ENCODE measurements at places on chromosomes 3 and 15.

- no peak for DNase-seq
Measured at GRCh38 chr15:70617911-70618287, 145.5 kb downstream of the UACA start.

DNA sequence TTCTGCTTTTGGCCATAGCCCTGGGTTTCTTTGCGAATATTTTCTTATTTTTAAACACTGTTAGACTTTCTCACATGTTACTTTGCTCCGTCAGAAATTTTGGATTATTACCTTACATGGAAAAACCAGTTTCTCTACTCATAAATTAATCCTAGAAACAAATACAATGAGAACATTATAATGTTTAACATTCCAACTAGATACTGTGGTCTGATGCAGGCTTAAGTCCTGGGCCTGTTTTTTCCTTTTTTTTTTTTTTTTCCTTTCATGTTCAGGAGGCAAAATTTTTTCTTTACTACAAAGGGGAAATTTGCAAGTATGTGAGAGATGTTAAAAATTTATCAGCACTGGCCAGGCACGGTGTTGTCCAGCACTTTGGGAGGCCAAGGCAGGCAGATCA is 28.9 kb downstream of the POPDC2 start:
- DNase-seq = no peak

DNA sequence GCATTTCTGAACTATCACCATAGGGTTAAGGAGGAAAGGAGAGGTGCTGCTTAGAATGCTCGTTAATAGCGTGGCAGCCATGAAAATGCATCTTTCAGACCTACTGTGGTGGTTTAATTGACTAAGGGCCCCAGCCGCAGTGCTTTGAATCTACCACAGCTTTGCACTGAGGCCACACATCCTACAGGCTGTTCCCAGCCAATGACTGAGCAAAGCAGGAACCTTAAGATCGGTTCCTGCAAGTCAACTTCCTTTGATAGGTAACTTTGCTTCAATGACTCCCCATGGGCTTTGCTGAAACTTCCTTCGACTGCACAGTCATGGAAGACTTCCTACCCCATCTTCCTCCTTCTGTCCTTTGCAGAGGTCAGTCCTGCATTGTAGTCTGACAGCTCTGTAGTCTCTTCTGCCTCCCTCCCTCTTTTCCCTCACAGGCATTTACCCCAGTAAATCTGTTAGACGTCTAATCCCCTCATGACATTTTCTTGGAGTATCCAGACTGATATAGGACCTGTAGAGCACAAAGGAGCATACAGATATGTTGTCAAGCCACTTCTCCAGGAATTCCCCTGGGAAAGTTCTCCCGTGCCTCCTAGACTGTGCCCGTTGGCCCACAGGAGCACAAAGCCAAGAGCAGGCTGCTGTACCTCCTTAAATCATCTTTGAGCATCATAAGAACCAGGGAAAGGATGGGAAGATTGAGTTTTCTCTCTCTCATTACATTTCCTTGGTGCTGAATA is 2.6 kb upstream of the BCL2A1 start:
- DNase-seq = no peak

GRCh38 chr3:16788440-16789056 is 96.2 kb upstream of the PLCL2 start:
- no peak for DNase-seq

GRCh38 chr3:17935222-17935621 is 192.8 kb upstream of the TBC1D5 start:
- DNase-seq = no peak

DNA sequence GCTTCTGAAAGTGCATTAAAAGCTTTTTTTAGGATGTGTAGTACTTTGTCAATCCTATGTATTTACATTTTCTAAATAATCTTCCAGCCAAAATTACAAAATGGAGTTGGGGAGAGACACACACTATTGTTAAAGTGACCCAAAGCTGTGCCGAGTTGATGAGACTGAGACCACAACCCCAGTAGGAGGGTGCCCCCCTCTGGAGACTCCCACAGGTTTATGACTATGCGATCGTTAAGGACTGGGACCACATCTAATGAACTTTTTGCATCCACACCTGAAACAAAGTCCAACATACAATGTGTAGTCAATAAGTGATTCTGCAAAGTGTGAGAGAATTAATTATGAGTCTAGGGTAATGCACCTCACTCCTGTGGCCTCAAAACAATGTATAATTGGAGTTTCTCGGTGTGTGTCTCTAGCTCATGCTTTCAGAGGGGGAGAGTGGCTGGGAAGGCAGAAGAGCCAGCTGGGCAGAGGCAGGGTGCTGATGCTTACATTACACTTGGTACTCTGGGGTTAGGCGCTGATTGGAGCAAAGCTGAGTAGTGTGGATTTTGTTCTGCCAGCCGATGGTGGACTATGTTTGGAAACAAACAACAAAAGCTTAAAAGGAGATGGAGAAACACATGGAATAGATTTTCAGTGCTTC is 102.8 kb downstream of the KCNH8 start:
- DNase-seq = no peak

DNA sequence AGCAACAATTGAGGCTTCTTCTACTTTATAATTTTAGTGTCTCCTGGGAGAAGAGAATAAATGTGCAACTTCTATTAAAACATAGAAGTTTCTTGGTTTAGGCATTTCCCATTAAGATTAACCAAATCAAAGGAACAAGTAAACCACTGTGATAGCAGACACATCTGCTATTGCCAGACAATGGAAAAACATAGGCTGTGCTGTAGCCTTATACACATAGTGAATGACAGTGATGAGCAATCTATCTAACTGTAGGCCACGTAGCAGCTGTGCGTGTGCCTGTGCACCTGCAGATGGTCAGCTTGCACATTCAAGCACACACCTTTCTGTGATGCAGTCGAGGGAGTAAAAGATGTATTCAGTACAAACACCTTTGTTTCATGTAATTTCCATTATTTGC is 32.7 kb downstream of the GNB4 start:
- DNase-seq = no peak
